ENCODE measurements at places on chromosomes 12 and 14.

GRCh38 chr12:47941871-47942613 is 21.4 kb upstream of the TMEM106C start:
- DNase-seq = no peak

DNA sequence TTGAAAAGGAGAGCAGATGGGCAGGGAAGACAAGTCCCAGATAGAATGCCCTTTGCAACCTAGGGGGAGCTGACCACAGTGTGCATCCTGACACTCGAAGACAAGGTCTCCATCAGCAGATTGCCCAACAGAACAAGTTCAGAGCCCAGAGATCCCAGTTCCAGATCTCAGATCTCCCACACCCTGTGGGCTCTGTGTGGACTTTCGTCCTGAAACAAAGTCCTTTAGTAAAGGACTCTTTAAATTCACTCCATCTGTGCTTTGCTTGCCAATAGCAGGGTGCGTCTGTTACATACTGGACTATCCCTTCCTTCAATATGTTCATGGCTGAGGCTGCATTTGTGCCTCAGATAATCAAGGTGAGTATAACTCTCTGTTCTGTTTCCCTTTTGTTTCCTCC is 8.7 kb upstream of the C1RL start:
- no peak for DNase-seq

DNA sequence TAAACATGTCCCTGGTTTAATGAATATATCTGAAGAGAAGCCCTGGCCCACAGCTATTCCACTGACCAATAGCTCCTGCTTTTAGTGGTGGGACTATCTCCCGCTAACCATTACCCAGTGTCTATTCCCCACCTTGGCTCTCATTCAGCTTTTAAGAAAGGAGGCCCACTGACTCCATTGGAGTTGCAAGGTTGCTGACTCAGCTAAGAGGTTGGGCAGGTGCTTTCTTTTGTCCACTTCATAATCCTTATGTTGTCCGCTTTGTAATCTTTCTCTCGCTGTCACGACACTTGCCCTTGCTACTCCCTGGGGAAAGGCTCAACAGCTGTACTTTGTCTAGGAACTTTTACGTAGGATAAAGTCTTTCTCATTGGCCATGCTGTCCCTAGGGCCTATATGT is 453.4 kb upstream of the CCDC196 start:
- DNase-seq = no peak

DNA sequence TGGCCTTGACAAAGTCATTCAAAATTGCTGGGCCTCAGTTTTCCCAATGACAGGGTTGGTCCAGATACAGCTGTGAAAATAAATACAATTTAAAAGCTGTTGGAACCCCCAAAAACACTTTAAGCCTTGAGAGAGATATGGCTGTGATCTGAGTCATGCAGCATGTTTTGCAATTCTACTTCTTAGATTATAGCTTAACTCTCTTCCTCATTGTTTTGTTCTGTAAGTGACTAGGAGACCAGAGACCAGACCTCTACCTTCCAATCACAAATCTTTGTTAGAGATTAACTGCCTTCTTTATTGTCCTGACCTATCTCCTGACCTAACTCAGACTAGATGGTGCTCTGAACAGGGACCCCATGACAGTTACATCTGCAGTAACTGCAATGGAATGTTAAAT is 198.1 kb downstream of the STXBP6 start:
- DNase-seq = no peak

DNA sequence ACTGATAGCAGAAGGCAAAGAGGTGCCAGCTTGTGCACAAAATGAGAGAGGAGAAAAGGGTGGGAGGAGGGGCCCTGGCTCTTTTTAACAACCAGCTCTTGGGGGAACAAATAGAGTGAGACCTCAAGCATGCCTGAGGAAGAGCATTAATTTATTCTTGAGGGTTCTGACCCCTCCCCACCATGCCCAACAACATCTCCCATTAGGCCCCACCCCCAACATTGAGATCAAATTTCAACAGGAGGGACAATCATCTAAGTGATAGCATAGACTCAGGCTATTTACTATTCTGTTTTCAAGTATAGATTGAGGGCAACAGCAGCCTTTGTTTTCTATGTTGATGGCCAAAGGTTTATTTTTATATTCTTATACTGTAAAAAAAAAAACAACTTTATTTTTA is 59.7 kb downstream of the FUT8 start:
- DNase-seq = no peak

DNA sequence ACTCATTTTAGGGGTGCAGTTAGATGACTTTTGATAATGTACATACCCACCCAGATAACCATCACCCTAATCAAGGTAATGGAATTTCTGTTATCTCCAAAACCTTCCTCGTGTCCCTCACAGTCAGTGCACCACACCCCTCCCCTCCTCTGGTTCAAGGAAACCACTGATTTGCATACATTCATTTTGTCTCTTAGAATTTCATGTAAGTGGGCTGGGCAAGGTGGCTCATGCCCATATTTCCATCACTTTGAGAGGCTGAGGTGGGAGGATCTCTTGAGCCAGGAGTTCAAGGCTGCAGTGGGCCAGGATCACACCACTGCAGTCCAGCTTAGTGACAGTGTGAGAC is 15.7 kb downstream of the ADIPOR2 start:
- DNase-seq = no peak

DNA sequence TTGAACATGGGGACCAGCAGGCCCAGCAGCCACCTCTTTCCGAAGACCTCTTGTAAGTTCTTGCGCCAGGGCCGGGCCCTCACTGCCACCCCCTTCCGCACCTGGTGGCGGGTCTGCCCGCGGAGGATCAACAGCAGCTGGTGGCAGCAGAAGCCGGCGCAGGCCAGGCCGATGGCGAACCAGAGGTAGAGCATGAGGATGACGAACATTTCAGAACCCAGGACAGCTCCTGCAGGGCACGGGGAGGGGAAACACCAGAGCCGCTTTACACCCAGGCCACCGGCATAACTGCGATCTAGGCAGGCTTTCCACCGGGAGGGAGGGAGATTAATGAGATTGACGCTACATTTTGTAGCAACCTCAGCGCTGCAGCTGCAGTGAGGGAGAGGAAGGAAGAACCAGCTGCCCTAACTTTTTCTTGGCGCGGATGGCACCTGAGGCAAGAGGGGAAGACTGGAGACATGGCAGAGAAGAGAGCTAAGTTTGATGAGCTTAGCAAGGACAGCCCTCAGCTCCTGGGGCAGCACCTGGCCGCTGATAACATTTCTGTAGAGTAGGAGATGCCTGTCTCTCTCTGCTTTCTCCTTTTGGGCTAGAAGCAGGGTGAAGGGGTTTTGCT is 7.8 kb downstream of the ZDHHC22 start:
- peak; percentile 60 for DNase-seq

DNA sequence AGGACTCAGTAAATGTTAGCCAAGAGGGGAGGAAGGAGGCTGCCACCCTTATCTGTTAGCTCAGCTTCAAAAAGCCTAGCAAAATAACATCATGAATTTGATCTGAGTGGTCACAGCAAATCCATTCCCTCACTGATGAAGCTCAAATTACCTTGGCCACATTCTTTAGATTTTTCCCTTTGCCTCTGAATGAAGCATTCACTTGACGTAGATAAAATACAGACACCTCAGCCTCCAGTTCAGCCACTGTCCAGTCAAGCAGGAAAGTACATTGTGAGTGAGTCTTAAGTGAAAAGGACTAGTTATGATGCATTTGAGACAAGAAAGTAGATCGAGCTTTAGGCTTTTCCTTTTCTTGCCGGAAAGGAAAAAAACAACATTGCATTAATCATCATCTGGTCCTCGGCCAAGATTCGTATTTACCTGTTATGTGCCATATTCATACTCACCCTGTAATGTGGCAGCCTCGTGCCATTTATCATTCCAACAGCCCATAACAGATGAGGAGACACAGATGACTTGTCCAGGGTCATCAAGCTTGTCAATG is 146.5 kb downstream of the ETV6 start:
- peak; percentile 89 for DNase-seq

DNA sequence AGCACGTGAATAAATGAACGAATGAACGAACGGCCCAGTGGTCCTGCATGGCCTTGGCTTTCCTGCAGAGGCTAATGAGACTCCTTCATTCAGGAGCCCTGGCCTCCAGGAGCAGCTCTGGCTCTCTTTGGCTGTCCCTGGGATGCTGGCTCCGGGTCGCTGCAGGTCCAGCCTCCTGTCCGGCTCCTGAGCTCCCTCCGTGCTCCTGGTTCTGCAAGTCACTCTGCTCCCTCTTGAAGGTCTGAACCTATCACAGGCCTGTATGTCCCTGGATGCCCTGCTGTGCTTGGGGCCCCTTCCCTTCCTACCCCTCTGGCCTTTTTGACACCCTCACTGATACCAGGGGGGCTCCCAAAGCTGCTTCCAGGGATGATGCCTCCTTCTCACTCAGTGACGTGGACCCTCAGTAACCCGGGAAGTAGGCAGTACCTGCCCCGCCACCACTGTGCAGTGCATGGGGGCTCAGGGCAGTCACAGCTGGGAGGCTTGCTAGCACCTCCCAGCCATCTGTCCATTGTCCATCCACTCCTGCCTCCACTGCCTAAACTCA is 133.7 kb upstream of the C14orf180 start:
- no peak for DNase-seq

DNA sequence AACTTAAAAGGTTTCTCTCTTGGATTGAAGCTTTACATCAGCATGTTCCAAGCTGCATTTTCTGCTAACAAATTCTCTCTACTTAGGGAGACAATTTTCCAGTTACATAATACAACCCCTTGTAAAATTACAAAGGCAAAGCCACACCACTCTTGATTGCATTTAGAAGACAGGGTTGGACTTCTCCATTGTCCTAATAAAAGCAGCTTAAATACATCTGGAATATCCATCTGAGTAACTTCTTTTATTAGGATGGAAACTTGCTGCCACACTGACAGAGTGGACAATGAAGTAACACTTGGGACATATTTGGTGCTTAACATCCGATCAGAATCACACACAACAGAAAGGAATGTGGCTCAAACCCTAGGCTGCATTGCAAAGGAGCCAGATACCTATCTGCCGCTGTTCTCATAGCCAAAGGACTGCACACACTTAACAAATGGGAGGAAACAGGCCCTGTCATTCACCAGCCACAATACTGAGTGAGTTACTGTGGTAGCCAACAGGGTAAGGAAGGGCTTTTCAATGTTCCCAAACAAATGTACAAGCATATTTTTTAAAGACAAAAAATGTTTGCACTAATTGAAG is 157.2 kb downstream of the PAX9 start:
- no peak for DNase-seq

- no peak for DNase-seq
Observed at GRCh38 chr12:11730299-11731041, 81.0 kb downstream of the ETV6 start.

GRCh38 chr14:32202491-32202997 is 525 bp downstream of the RNU6-8 start:
- peak; percentile 62 for DNase-seq

- no peak for DNase-seq
Observed at GRCh38 chr12:19689801-19690472, 250.6 kb downstream of the AEBP2 start.

GRCh38 chr12:12724421-12725085 is 7.4 kb downstream of the CDKN1B start:
- peak; percentile 21 for DNase-seq

DNA sequence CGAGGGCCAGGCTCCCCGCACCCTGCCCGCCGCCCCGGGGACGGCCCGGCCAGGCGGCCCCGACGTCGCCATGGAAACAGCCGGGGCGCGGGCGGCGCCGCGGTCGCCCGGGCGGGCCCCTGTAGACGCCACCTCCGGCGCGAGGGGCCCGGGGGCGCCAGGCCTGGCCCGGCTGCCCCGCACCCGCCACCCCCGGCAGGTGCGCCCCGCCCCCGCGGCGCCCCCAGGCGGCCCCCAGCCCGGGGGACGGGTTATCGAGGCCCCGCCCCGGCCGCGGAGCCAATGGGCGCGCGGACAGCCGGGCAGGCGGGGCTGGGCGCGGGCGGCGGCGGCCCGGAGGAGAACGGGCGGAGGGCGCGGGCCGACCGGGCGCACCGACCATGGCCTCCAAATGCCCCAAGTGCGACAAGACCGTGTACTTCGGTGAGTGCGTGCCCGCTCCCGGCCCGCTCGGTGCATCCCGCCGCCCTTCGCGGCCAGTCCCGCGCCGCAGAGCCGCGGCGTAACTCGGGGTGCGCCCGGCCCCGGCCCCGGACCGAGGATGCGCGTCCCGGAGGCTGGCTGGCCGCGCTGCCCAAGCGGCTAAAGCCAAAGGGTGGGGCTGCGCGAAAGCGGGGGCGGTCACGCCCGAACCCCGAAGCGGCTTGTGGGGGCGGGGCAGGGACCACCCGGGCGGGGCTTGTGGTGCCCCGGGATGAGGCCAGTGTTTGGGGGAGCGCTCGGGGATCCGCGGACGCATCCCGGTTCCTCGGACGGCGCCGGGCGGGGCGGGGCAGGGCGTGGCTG is at the start of gene CRIP2:
Gene CRIP2, plus strand, starts transcription at position 339 of the 786 bp plus-strand sequence. Its CDS starts 42 bp downstream, at position 381.
- peak; percentile 26 for DNase-seq

DNA sequence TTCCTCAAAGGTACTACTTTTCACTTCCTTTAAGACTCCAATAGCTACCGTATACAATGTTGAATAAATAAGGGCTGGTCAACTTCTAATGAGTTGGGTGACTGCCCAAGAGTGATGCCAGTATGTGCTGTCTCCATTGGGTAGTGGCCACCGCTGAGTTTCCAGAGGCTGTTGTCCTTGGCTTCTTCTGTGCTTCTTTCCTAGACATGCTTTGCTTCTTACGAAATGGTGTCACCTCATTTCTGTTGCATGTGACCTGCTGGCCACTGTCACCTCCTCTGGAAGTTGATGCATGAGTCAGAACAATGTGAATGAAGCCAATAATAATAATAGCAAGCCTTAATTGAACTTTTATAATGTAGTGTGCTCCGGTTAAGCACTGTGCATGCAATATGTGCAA is 7.5 kb upstream of the NID2 start:
- peak; percentile 79 for DNase-seq
